ENCODE measurements at places on chromosomes 2 and 18. TPM values are rescaled to one million over a fixed set of nuclear protein-coding genes. Genes with fewer than 3 reads are reported as not detected.

GRCh38 chr18:46447323-46447722, 209.7 kb downstream of the LOXHD1 start:
- no peak for DNase-seq

DNA sequence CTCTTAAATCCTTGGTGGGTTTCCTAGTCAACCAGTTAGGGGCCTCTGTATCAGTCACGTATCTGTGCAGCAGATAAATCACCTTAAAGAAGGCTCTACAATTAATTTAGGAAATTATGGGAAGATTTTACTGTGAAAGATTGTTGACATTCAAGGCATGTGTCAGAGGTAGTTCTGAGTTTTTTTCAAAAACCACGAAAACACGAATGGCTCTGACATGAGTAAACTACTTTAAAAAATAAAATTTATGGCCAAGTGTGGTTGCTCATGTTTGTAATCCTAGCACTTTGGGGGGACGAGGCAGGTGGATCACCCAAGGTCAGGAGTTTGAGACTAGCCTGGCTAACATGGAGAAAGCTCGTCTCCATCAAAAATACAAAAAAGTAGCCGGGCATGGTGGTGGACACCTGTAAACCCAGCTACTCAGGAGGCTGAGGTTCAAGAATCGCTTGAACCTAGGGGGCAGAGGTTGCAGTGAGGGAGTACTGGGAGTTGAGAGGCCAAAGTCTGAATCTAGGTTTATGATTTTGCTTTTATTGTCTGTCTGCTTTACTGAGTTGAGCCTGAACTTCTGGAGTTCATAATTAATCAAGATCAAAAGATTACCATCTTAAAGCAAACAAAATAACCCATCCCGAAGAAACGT, 77.1 kb downstream of the SPRED2 start:
- no peak for DNase-seq

- DNase-seq: no peak
These were observed 66.3 kb downstream of the TANC1 start for GRCh38 chr2:159034713-159035112.

The SERPINB4 gene
- not detected for polyA plus RNA-seq

GRCh38 chr18:7452331-7452730, 114.8 kb upstream of the PTPRM start:
- peak; percentile 50 for DNase-seq

The RFTN2 gene
- 0.03 TPM for polyA plus RNA-seq

The RUFY4 gene
- not detected for polyA plus RNA-seq

DNA sequence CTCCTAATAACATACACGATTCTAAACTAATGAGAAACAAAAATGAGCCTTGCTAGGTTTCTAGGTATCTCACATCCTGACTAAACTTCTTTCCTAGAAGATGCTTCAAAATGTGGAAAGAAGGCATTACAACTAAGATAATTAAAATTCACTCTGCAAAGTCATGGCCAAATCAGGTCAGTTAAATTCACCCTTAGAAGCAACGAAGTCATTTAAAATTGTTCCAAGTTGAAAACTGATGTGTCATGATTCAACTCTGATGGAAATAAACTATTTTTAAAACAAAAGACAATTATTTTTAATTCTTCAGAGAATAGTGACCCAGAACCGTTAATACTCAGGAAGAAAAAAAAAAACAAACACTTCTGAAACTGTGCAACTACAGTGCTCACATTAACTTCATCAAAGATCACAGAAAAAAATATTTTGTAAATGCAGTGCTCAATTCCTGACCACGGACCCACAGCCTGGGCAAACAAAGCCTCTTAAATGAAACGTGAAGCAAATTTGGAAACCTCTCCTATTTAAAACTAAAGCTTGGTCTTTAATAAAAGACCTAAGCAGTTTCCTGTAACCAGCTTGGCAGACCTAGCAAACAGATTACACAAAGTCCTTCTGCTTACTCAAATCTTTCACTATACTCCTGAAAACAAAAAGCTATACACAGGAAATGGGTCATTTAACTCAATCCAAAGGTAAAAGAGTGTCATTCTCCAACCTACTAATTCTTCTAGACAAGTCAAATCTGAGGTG, 39.0 kb downstream of the CHN1 start:
- no peak for DNase-seq

DNA sequence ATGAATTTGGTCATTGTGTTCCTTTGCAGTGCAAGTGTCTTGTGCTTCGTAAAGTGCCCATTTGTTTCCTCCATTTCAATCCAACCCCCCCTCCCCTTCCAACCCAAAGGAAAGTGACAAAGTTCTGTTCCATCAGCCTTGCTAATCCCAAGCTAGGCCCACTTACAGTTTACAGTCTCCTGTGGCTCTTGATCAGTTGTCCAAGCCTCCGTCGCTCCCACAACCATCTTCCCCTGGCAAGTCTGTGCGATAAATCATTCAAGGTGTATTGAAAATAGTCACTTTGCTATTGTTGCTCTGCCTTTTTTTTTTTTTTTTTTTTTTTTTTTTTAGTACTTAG, 6.5 kb downstream of the POU3F3 start:
- no peak for DNase-seq

- no peak for DNase-seq
These were observed 11.7 kb upstream of the FBXO11 start for GRCh38 chr2:47918043-47918442.

GRCh38 chr18:22411446-22411845, 6.3 kb downstream of the CTAGE1 start:
- DNase-seq: no peak

The MAT2A gene
- 430 TPM for polyA plus RNA-seq

DNA sequence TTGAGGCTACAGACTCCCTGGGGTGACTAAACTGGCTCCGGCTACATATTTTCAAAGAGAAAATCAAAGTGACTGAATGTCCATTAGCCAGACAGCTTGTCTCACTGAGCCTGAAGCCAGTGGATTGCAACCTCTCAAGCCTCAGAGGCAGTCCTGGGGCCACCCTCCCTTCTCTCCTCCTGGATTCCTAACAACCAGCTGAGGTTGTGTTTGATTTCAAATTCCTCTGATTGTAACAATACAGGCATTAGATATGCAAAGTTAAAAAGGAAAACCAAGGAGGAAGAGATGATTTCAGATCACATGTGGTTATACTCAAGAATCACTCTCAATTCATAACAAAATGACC, 101.0 kb upstream of the LMAN1 start:
- DNase-seq: no peak

DNA sequence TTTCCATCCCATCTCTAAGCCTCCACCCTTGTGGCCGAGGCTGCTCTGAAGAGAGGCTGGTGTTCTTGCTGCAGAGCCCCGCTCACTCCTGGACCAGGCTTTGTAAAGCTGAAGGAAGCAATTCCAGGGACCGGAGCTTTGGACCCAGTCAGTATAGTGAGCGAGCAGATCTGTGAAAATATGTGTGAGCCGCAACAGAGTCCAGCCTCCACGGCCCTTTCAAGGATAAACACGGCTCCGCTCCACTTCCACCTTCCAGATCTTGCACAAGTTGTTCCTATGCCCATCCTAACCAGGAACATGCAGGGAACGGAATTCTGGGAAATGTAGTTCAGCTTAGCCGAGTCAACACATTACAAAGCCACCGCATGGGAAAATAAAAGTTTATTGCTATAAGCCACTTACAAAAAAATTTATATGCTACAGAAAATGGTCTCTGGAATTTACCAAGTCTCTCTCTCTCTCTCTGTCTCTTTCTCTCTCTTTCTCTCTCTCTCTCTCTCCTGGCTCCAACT, 151.7 kb upstream of the ZNF521 start:
- peak; percentile 27 for DNase-seq

The ARHGAP25 gene
- polyA plus RNA-seq: 0.52 TPM

The CGREF1 gene
- 4.5 TPM for polyA plus RNA-seq

The TFCP2L1 gene
- polyA plus RNA-seq: 1.3 TPM
